ENCODE measurements at places on chromosomes 12 and 14.
A peak's percentile ranks its signal among the peaks of the same experiment; 100 is the strongest.

GRCh38 chr12:51531284-51531977 lies 59.6 kb upstream of the SCN8A start:
- DNase-seq, result no peak

- DNase-seq, result no peak
Observed at GRCh38 chr14:62209287-62209899, 447.2 kb downstream of the SNAPC1 start.

DNA sequence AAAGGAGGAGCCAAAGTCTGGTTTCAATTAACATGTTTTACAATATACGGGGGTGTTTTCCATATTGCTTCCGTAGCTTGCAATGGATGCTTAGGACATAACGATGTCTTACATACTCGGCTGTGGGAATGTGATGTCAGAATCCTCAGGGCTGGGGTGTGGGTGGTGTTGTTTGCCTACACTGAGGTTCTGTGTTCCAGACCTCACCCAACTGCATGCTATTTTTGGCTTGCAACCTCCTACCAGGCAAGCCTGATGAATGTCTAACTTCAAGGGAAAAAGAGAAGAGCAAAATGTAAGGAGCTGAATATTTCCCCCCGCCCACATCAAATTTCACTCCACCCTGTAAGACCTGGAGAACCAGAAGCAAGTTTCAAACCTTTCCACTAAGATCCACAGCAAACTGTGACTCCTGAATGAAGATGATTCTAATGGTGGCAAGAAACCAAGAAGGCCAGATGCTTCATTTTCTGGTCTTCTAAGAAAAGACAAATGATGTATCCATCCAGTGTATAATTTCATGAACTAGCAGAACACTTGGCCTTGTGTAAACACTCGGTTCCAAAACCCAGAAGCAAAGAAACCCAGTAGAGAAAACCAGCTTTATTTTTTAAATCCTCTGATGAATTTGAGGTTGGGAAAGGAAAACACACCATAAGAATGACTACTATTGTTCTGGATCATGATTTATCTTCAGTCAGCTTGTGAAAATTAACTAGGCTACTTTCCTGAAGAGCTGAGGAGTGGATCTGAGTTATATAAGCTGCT lies 227.9 kb downstream of the DACT1 start:
- DNase-seq, result no peak

DNA sequence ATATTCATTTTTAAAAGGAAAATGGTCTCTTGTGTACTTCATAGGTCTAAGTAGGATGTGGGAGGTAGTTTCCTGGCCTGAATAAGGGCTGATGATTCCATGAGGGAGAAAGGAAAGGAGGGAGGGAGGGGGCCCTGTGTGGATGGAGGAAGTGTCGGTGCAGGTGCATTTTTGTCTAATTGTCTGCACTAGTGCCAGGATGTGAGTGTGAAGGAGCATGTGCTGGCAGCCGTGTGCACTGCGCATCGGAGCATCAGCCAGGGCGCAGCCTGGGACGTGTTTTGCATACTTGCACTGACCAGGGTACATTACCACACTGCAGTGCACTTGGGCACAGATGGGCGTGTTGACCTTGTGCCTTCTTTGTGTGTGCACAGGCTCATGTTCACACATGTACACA lies 29.2 kb downstream of the SMUG1 start:
- DNase-seq, result no peak

- no peak for DNase-seq
Observed at GRCh38 chr14:59254911-59255545, 66.6 kb downstream of the DAAM1 start.

- DNase-seq, result no peak
Observed at GRCh38 chr12:122886161-122886560, 9.8 kb downstream of the VPS37B start.

- DNase-seq, result no peak
Observed at GRCh38 chr12:22893878-22894277, 268.9 kb downstream of the ETNK1 start.

DNA sequence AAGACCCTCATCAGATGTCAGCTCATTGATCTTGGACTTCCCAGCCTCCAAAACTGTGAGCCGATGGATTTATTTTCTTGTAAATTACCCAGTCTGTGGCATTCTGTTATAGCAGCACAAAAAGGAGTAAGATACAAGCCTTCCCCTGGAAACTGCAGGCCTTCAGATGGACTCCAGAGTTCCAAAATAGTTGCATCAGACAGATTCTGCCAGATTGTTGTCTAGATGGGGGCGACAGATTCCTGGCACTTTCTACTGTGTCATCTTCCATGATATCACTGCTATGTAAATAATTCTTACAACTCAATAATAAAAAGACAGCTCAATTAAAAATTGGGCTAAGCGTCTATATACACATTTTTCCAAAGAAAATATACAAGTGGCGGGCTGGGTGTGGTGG lies 17.2 kb upstream of the MARK3 start:
- no peak for DNase-seq

DNA sequence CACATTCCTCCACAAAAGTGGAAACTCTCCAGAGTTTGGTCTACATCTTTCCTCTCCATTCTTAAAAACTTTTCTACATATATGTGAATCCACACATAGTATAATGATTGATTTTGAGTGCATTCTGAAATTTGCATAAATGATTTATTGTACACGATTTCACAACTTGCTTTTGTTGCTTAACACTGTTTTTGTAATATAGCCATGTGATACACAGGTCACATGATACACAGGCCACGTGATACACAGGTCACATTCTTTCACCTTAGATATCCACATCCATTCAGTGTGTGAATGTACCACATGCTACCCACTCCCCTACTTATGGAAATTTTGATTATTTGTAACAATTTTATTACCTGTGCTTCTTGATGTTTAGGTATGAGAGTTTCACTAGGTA lies 319.1 kb downstream of the ZFP36L1 start:
- no peak for DNase-seq

DNA sequence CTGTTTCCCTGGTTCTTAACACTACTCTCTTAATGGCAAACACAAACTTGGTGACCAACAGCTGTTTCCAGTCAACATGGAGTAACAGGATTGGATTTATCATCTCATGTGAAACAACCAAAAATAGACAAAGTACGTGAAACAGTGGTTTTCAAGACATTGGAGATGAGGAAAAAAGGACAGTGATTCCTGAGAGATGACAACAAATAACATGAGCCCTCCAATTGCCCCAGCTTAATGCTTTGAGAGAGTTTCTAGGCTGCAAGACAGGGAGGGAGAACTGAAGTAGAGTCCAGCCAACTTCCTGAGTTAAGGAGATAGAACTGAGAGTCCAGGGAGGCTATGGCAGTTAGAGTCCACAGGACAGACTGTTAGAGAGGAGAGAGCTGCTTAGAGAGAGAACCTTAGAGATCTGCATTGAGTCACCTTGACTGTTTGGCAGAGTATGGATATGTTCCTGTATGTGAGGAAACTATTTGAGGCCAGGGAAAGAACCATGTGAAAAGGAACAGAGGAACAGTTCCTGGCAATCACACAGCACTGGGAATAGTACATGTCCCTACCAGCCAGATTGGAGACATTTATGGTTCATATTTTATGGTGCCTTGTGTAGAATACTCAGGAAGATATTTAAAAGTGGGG lies 106.4 kb downstream of the PCNX1 start:
- no peak for DNase-seq

- DNase-seq, result no peak
Observed at GRCh38 chr12:111126331-111126730, 206.0 kb upstream of the MYL2 start.

DNA sequence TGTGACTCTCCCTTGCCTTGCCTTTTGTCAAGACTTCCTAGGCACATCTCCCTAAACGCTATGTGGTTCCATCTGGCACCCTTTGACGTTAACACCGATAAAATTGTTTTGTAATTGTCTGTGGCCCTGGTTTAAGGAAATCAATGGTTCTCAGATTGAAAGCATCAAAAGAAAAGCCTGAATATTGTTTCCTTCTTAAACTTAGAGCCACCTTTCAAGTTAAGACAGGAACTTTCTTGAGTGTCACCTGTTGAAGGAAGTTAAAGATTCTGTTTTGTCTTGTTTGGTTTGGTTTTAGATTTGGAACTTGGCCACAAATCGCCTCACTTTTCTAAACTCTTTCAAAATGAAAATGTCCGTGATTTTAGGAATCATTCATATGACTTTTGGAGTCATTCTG lies 14.8 kb upstream of the DNAH10 start:
- DNase-seq, result no peak

- no peak for DNase-seq
Observed at GRCh38 chr14:71204231-71204630, 297.0 kb downstream of the PCNX1 start.

GRCh38 chr14:100537446-100538350 lies 49.5 kb downstream of the BEGAIN start:
- DNase-seq, result peak; percentile 1

DNA sequence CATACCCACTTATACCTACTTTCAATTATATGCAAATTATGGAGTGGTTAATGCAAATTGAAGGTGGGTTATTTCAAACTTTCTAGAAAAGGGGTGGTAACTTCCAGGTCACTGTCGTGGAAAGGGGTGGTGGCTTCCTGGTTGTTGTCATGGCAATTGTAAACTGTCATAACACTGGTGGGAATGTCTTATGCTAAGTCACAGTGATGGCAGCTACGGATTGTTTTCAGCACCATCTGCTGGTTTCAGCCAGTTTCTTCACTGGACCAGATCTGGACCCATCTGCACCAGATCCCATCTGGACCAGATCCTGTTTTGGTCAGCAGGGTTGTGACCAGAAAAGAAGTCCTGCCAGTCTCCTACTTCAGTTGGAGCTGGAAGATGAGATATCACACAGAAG lies 1469.3 kb downstream of the AACS start:
- no peak for DNase-seq

- DNase-seq, result peak; percentile 6
Observed at GRCh38 chr14:100747021-100747586, 20.4 kb downstream of the DLK1 start.

DNA sequence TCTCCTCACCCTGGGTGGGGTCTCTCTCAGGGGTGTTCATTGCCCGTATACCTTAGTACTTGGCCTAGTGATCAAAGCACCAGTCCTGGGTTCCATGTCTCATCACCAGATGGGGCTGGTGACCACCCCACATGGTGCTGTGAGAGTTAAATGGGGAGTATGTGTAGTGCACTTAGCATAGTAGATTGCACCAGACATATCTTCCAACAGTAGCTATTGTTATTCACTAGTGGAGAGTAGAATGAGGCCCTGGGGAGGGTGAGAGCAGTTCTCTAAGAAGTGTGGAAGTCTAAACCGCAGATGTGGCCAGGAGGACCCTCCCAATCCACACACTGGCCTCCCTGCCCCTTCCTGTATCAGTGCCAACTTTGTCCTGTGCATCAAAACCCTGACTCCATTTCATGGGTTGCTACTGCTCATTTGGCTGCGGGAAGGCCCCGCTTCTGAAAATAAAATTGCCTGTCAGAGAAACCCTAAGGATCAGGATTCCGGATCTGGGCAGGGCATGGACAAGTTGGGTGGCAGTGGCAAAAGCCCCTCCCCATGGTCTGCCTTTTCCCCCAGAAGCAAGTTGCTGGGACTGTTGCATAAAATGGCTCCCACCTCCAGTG lies 4.4 kb downstream of the CD9 start:
- no peak for DNase-seq

DNA sequence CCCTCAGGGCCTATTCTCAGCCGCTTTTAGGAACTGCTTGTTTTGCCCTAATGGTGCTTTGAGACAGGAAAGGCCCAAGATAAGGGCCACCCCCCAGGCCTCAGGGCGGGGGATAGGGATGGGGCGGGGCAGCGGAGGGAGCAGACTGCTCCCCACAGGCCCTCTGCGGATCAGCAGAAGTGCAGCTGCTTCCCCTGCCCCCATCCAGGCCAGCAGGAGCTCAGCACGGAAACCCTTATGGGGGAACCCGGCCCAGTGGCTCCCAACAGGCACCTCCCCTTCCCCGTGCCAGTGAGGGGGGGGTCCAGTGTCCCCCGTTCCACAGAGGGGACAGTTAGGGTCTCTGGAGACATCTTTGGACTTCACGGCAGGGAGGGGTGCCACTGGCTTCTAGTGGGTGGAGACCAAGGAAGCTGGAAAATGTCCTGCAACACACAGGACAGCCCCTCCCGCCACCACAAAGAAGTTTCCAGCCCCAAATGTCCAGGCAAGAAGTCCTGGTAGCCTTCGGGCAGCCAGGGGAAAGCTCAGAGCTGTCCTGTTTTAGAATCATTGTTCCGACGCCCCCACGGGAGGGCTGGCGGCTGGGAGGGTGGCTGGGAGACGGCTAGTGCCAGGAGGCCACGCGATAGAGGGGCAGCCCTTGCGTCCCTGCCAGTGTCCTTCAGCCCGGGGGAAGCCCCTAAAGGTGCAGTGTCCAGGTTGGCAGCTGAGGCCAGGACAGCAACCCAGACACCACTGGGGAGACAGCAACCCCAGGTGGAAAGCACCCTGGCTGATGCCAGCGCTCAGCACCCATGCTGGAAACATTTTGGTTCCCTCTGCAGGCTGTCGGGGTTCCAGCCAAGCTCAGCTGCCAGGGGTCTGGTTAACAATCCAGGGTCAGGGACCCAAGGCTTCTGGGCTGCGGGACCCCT lies 10.4 kb upstream of the GPR132 start:
- peak; percentile 63 for DNase-seq

GRCh38 chr12:6088921-6089747 lies 35.3 kb downstream of the VWF start:
- no peak for DNase-seq

DNA sequence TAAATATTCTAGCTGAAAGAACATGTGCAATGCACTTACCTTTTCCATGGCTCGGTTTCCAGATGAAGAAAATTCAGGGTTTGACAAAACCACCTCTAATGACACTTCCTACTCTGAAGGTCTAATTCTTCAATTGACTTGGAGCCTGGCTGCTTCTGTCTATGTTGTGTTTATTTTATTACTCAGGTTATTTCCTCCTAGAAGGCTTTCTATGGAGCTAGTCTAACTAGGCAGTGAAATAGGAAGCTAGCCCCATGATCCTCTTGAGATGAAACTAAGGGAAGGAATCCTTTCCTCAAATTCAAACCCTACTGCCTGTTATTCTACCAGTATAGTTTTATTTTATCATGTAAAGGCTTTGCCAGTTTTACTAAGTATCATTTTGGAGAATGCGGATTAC lies 20.9 kb upstream of the IFNG-AS1 start:
- no peak for DNase-seq

DNA sequence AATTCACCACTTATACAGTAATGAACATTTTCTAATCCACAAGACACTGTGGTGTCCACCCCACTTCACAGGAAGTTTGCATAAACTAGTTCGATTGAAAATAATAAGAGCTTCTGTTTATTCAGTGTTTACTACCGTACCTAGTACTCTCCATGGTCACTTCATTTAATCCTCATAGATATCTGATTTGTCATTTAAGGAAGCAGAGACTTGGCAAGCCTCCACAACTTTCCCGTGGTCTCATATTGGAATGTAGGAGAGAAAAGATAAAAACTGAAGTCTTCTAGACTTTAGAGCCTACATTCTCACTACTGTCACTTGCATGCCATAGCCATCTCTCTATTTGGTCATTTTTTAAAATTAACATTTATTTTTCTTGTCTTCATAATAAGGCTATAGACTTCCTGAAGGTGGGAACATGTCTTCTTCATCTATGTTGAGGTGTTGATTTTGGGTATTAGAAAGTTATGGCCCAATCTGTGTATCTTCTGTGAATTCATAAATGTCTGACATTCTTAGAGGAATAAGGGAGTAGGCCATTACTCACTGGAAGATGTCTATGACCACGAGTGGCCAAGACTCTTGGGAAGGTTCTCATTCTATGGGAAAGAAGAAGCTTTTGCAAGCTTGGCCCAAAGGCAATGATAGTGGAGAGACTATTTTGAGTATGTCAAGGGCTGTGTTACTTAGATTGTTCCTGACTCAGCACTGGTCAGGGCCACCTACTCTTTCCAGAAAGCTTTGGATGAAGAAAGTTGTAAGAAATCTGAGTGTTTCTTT lies 423.7 kb downstream of the LRIG3 start:
- no peak for DNase-seq

Measured in activated CD4-positive, alpha-beta T cell treated with anti-CD3 and anti-CD28 coated beads for 48 hours (primary cell).